Ecto neural progenitor cell (in vitro differentiated cells): ENCODE measurements at places on chromosomes 6 and 20.

- no peak for DNase-seq
Measured at GRCh38 chr20:60632391-60633262, 619.4 kb upstream of the CDH4 start.

DNA sequence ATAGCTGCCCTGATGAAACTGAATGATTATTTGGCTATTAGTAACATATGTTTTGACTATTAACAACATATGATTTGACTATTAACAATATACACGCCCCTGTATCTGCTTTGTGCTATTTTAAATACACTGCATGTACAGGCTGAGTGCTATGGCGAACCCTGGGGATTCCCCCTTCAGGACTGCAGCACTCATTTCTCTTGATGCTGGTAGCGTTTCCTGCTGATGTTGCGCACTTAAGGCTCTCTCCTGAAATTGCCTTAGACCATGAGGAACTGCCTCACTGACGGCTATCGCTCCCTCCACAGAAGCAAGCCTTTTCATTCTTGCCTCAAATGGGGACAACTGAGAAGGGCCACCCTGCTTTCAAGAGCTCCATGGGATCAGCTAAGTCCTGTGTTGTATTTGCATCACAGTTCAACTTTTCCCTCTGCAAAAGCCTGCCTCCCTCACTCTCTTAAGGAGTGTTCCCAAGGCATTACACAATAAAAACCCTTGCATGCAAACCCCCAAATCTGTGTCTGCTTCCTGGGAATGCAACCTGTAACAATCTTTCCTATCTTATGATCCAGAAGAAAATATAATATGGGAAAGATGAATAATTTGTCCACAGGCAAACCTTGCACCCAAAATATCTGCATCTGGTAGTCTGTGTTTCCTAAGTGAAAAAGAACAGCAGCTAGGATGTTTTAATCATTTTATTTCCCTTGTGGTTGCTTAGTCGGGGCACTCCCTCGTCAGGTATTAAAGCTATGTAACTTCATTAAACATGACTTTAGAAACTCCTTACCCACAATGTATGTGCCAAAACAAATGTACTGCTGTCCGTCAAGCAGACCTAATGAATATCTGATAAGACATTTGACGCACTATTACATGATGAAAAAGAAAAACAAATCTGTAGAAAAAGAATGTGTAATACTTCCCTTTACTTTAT lies 456.4 kb downstream of the COL12A1 start:
- no peak for DNase-seq

GRCh38 chr20:48709058-48709691 lies 118.6 kb downstream of the PREX1 start:
- no peak for DNase-seq

DNA sequence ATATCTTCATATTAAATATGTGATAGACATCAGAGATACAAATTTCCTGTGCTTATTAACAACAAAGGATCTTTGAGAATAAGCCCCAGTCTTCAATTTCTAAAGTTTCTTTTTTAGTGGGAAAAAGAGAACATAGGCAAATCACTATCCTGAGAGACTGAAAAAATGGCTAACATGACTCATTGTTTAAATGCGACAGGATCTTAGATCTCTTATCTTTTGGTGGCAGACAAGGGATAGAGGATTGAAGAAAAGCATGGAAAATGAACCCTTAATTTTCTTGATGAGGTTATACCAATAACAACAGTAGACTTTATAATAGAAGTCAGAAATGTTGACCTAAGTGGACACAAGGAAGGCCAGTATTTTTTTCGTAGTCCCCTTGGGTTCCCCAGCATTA lies 178.6 kb upstream of the MAP3K7 start:
- DNase-seq = no peak

DNA sequence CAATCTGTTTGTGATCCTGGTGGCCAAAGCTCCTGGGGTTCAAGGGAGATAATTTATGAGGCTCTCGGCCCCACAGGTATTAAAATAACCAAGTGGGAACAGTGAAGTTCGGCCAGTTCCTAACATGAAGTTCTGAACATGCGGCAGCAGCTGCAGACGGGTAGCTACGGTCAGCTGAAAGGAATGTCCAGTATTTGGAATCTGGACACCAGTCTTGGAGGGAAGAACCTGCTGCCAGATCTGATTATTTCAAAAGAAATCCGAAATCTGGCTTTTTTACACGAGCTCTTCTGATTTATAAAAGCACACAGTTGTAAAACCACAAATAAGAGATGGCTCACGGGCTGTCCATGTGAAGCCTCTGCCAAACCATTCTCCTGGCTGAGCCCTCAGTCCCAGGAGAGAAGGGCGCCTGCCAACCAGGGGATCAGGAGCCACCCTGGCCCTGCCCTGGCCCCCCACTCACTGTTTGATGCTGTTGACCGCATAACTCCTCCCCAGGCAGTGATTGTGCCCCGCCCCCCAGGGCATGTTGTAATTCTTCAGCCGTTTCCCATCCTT lies 28.2 kb upstream of the KCNB1 start:
- no peak for DNase-seq

GRCh38 chr6:35662999-35663398 lies 25.7 kb downstream of the FKBP5 start:
- peak; percentile 49 for DNase-seq

DNA sequence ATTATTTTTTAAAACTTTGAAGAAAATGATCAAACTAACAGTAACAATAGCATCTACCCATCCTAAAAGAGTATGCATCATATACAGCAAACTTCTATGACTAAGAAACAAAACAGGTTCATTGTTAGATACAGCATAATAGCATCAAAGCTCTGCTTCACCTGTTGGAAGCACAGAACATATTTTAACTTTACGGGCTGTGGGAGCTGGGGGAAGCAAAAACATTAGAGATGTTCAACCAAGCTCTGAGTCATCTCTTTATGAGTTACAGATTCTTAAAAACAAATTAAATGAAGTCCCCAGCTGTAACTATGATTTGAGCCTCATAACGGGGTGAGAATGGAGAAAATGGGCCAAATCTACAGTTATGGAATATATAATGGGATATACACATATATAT lies 63.4 kb downstream of the SYNE1 start:
- DNase-seq = no peak

DNA sequence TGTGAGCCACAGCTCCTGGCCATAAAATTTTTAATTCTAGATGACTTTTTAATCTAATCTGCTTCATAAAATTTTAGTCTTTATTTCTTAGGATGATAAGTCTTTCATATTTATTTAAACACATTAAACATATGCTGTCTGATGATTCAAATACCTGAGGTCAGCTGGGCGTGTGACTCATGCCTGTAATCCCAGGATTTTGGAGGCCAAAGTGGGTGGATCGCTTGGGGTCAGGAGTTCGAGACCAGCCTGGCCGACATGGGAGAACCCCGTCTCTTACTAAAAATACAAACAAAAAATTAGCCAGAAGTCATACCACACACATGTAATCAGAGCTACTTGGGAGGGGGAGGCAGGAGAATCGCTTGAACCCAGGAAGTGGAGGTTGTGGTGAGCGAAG lies 53.1 kb downstream of the RBM24 start:
- no peak for DNase-seq

GRCh38 chr20:58711266-58712051 lies 18.9 kb downstream of the NPEPL1 start:
- peak; percentile 47 for DNase-seq

GRCh38 chr6:27896398-27896796 lies 15.8 kb downstream of the OR2B2 start:
- DNase-seq = no peak

DNA sequence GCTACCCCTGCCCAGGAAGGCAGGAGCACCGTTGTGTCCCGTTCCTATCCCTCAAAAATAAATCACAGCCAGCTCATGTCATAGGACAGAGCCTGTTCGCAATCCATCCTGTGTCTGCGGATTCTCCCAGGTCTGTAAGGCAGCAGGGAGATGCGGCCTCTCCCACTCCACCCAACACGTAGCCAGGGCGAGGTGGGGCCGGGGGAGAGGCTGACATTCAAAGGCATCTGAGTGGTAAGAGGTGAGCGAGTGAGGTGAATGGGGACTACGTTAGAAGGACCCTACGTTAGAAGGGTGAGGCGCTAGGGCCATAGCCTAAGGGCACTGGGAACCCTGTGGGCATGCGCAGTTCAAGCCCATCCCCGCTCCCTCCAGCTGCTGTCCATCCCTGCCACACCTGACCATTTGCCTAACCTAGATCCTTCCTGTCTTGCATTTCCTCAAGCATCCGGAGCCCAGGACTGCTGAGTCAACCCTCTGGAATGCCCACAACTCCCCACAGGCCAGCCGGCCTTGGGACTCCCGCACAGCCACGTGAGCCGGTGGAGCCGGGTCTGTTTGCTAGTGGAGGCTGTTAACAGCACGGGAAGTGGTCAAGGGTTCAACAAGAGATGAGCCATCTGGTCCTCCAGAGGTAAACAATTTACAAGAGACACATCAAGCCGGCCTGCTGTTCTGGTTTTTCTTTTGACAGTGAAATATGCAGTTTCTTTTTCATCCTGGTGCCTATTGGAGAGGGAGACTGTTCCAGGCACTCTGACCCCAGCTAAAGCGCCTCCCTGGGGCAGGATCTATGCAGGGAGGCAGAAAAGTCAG lies 45.9 kb downstream of the RIPOR3 start:
- peak; percentile 72 for DNase-seq

DNA sequence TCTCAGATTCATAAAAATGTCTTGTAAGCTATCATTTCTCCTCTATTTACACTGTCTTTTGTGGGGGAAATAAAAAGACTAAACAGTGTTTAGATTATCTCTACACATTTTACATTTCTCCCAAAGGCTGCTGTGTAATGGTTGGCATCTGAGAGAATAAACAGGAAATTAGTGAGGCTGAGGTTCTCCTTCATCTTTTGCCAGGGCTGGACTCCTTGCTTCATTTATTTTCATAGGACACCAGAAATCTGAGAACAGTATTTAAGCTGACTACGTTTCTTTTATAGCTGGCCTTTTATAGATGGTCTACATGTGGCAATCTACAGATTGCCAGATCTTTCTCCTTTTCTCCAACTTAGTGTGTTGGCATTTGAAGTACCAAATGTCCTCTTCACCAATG lies 41.5 kb downstream of the PLCB4 start:
- DNase-seq = no peak

DNA sequence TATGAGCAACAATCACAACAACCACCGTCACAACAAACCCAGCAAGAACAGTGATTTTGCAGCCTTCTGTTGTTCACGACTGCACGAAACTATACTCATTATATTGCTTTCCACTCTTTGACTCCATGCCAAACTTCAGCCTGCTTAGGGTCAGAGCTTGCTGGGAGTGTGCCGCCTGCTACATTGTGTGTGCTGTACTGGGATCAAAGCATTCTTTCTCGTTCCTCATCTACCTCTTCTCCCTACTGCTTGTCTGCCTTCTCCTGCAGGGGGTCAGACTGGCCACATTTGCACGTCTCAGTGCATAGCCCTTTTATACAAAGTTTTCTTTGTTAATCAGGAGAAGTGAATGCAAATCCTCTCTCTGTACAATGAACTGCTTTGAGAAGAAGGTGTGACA lies 401.6 kb upstream of the CITED2 start:
- peak; percentile 55 for DNase-seq

DNA sequence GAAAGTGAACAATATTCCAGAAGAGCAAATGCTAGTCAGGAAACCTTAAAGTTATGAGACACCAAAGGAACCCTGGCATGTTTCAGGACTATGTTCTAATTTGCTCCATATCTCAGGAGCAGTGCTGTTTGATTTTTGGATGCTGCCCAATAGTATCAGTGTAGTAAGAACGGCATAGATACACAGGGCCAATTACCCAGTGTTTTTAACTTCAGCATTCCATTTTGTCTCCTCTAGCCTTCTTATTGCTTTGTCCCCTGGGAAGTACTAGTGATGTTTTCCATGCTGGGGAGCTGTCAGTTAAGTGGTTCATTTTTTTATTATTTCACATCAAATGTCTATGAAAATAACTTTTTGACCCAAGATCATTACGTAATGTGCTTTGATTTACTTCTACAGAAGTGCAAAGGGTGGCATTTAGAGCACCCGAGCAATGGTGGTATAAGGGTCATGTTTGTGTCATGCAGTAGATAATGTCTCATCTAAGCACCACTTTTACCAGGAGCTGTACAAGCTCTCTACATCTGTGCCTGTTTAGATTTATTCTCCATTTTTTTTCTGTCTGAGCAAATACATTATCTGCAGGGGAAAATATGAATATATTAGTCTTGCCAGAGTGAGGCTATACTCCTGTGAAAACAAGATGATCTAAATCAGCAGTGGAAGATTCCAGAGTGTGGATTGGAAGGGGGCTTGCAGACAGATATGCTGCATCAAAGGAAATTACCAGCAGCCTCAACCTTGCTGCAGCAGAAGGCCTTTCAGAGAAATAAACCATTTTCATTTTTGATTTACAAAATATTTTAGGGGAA lies 198.8 kb upstream of the OPRM1 start:
- DNase-seq = no peak

GRCh38 chr6:160714731-160715316 lies 12.8 kb downstream of the PLG start:
- DNase-seq = no peak

- no peak for DNase-seq
Measured at GRCh38 chr6:41073968-41074691, 1.4 kb downstream of the NFYA start.

GRCh38 chr6:35919085-35919826 lies 1.6 kb downstream of the SRPK1 start:
- no peak for DNase-seq
